ENCODE measurements at places on chromosomes 5 and 9. TPM values are rescaled to one million over a fixed set of nuclear protein-coding genes. Genes with fewer than 3 reads are reported as not detected.

Gene MOB3B
- total RNA-seq, result 9.1 TPM

Gene ACSL6
- total RNA-seq, result 0.75 TPM

Gene NXNL2
- total RNA-seq, result not detected

DNA sequence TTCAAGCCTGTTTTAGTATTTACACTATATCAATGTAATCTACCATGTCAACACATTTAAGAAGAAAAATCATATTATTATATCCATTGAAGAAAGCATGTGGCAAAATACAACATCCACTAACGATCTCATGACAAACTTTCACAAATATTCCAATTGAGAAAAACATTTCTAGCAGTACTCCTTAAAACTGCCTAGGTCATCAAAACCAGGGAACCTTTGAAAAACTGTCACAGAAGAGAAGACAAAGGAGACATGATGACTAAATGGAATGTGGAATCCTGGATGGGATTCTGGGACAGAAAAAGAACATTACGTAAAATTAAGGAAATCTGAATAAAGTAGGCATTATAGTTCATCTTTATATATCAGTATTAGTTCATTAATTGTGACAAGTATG, 1091.3 kb upstream of the CDH6 start:
- no peak for DNase-seq

DNA sequence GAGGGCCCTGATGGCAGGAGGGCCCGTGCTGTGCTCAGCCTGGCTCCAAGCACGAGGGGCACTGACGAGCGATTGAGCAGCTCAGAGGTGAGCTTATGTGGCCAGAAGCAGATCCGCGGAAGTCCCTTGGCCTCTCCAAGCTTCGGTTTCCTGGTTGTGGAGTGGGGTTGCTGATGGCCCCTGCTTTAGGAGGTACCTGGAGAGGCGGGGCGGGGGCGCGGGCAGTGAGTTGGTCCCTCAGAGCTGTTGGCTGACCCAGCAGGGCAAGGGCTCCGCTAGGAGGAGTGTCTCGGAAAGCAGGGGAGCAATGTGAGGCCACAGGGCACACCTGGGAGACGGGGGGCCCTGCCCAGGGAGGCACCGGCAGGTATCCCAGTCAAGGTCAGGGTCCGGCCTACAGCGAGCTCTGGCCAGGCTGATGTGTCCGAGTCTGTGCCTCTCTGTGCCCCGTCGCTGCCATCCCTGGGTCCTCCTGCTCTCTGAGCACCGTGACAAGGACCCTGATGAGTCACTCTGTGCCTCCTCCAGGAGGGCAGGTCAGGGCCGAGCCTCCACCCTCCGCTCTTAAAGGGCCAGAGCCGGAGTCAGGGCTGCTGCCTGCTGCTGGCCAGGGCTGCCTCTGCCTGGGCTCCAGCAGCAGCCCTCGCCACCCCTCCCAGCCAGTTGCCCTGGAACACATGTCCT, 14.8 kb downstream of the NCS1 start:
- DNase-seq, result no peak

DNA sequence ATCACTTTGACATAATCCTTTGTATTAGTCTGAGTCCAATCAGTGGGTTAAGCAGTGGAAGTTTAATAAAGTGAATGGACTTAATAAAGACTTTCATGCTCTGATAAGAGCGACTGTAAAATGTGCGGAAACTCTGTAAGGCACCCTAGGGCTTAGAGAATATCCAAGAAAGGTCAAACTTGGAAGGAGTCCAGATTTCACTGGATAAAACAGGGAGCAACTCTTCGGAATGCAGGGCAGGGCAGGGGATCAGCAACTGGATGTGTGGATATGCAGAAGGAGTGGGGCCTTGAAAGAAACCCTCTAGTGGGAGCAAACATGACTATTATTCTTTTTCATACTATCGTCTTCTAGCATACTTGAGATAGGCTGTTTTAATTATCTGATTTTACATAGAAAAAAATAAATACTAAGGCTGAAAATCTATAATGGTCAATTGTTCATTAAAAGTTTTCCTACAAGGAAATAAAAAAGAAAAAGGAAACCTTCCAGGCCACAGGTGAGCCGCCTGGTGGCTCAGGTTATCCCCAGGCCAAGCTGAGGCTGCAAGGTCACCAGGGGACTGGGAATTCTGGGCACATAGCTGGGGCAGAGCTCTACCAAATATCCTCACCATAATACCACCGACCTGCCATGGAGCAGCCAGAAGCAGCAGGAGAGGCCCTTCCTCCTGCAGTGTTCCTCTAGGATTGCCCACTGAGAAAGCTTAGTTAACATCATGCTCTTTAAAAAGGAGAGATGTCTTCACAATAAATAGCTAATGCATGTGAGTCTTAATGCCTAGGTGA, 46.3 kb upstream of the CCDC112 start:
- no peak for DNase-seq
